Activated T-cell treated with anti-CD3 and anti-CD28 coated beads, Interleukin-2, amount 50 U/mL, for 72 hours (primary cell): ENCODE measurements at places on chromosomes 5 and 9. TPM values are rescaled to one million over a fixed set of nuclear protein-coding genes. Genes with fewer than 3 reads are reported as not detected.

GRCh38 chr5:54658010-54658409 is 140.5 kb downstream of the SNX18 start:
- DNase-seq, result no peak

DNA sequence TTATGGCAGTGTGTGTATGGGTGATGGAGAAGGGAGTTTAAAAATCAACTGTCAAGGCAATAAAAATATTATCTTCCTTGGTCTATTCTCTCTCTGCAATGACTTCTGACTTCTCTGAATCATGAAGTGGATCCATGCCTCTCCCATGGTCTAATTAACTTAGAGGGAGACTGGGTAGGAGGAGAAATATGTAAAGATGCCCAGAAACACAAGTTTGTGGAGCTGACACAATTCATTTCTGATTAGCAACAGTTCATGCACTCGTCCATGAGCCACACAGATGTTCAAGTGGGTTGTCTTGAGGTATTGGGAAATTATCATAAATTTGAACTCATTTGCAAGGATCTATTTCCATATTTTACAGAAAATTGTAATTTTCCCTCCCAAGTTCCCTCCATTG is 38.1 kb downstream of the INSYN2B start:
- DNase-seq, result no peak

DNA sequence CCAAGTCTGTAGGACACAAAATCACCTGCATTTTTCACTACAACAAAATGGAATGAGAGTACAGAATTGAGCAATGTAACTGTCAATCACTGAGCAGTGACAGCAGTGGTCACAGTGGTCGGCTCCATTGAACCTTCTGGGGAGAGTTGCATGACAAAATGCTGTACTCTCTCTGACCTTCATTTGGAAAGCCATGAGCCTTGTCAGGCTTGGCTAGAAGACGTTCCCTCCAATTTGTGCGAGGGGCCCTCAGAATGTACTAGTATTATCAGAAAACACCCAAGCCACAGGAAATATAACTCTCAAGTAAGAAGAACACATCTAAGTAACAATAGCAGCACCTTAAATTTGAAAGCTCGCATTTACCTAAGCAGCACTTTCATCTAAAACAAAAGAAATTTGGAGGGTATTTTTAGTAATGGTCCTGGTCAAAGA is 425.6 kb upstream of the MEF2C start:
- no peak for DNase-seq

GRCh38 chr5:154673506-154673905 is 81.7 kb upstream of the LARP1 start:
- DNase-seq, result no peak

- no peak for DNase-seq
Measured at GRCh38 chr9:133490201-133490681, 11.3 kb upstream of the SLC2A6 start.

GRCh38 chr9:88653406-88653805 is 118.4 kb downstream of the NXNL2 start:
- DNase-seq, result no peak

DNA sequence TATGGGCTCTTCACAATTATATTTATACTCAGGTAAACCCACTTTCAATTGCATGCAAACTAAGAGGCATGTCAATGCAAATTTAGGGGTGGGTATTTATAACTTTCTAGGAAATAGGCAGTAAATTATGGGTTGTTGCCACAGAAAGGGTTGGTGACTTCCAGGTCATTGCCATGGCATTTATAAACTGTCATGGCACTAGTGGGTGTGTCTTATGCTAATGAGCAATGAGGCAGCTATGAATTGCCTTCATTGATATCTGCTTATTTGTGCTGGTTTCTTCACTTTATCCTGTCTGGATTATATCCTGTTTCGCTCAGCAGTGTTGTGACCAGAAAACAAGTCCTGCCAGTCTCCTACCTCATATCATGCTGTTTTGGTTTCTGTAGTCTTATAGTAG is 597.3 kb upstream of the DAB2 start:
- DNase-seq, result no peak

GRCh38 chr9:87290241-87291052 is 207.2 kb upstream of the DAPK1 start:
- DNase-seq, result no peak

GRCh38 chr5:143921525-143922311 is 109.8 kb downstream of the HMHB1 start:
- DNase-seq, result no peak

Gene TMEM174
- total RNA-seq, result not detected

Gene CER1
- total RNA-seq, result not detected

Gene AQP3
- 12.0 TPM for total RNA-seq
